ENCODE measurements at places on chromosomes 1 and 21.

DNA sequence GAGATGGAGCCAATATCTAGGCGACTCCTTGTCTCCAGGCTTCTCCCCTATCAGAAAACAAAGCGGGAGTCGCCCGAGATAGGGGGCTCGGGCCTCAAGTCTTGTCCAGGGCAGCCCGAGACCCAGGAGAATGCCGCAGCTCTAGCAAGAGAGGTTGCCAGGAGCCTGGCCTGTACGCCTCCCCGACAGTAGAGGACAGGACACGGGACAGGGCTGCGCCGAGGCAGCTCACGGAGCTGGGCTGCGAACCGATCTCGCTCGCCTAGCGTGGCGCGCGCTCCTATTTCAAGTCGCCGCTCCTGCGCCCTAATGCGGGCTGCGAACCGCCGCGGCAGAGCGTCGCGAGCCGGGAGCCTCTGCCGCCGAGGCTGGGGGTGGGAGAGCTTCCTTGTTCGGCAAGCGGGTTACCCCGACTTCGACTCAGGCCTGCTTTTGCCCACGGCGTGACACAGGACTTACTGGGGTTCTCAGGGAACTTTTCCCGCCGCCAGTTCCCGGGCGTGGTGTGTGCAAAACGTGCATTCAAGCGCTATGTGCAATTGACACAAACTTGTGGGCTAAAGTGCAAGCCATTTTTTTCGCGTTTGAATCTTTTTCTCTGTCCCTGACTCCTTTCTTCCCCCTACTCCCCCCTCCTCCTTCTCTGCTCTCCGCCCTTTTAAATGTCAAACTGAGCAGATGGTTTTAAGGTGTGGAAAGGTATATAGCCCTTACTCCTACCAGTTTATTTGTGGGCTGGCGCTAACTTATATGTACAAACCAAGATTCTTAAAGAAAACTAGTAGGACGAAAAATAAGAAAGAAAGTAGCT lies 2.4 kb upstream of the PROX1 start:
- DNase-seq = no peak

- DNase-seq = no peak
Observed at GRCh38 chr1:225666495-225666894, 13.6 kb upstream of the ENAH start.

DNA sequence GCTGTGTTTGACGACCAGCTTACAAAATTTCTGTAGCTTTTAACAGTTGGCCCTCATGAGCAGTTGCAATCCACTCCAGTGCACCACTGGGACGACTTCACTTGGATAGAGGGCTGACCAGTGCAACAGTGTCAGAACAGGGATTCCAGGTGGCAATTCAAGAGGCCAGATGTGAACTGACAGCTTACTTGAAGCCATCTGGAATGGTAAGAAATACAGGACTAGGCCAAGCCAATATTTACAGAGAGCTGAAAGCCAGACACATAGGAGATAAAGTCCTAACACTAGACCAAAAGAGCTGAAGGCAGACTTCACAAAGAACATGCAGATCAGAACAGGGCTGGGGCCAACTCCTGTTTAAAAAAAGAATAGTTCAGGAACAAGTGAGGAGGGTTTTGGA lies 93.5 kb upstream of the NFIA start:
- DNase-seq = no peak

GRCh38 chr1:168387781-168388760 lies 107.4 kb downstream of the TBX19 start:
- DNase-seq = no peak
